Left lung (tissue), 14 donors: ENCODE measurements at places on chromosomes 1 and 21. TPM values are rescaled to one million over a fixed set of nuclear protein-coding genes. Genes with fewer than 3 reads are reported as not detected.

The ADCY10 gene
- not detected for total RNA-seq

The MYCL gene
- total RNA-seq: 4.3 TPM

The ADGRL2 gene
- 78.8 TPM for total RNA-seq

The RIPK4 gene
- 5.8 TPM for total RNA-seq

The GJA9 gene
- total RNA-seq: not detected

The FCRL6 gene
- 0.73 TPM for total RNA-seq

The COL8A2 gene
- 7.0 TPM for total RNA-seq

The HLCS gene
- 17.4 TPM for total RNA-seq

The CFAP141 gene
- total RNA-seq: not detected

The C8A gene
- not detected for total RNA-seq

The RIMS3 gene
- 5.0 TPM for total RNA-seq

The NID1 gene
- total RNA-seq: 77.4 TPM

The PCSK9 gene
- total RNA-seq: 55.0 TPM
